Stimulated activated CD8-positive, alpha-beta memory T cell treated with anti-CD3 and anti-CD28 coated beads, Interleukin-7, amount 100 ng/mL, for 1 hour (primary cell): ENCODE measurements at places on chromosomes 5 and 9.

DNA sequence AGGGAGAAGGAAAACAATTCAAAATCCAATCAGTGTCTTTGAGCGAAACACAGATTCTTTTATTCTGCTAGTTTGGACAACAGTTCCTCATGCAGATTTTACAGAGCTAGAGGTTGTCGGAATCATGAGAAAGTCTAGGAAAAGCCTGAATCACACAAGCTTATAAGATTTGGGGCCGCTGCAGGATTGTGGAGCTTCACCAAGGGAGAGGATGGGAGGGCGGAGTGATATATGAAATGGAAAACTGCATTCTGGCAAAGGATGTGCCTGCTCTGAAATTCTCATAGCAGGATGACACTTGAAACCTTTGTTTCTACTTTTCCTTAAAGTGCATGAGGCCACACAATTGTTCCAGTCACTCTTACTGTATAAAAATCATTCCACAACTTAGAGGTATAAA lies 134.3 kb downstream of the OR2K2 start:
- DNase-seq = no peak

GRCh38 chr9:128947277-128947526 lies 201 bp downstream of the DOLK start:
- DNase-seq = no peak

DNA sequence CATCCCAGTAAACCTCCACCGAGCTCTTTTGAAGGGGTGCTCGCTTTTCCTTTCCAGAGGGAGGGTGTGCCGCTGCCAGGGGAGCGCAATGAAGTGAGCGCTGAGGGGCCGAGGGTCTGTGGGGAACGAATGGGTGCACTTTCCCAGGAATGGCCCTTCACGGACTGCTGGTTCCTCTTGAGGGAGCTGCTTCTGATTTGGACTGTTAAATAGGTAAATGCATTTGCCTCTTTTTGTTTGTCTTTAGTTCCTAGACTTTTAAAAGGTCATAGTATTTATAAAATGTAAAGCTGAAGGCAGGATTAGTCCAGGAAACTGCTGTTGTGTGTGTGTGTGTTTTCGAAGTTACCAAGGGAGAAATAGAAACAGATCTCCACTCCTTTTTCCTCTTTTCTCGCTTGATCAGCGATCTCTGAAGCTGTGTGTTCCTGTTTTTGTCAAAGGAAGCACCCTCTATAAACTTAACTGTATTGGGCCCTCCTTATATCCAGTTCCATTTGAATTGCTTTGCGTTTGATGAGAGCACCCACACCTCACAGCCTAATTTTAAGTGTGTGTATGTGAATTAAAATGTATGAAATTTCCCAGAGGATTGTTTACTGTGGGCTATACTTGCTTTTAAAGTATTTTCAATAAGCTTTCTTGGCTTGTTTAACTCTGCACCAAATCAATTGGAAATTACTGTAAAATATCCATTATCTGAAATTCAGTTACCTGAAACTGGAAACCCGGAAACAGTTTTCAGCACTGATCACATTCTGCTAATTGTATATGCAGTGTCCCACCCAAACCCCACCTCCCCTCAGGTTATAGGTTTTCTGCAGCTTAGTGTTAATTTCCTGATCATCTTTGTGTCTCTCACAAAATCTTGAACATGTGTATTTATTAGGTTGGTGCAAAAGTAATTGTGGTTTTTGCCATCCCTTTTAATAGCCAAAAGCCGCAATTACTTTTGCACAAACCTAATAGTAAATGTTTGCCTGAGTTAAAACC lies 966 bp downstream of the SNX2 start:
- DNase-seq = no peak

- DNase-seq = no peak
Observed at GRCh38 chr5:117588611-117589010, 1014.0 kb upstream of the SEMA6A start.

DNA sequence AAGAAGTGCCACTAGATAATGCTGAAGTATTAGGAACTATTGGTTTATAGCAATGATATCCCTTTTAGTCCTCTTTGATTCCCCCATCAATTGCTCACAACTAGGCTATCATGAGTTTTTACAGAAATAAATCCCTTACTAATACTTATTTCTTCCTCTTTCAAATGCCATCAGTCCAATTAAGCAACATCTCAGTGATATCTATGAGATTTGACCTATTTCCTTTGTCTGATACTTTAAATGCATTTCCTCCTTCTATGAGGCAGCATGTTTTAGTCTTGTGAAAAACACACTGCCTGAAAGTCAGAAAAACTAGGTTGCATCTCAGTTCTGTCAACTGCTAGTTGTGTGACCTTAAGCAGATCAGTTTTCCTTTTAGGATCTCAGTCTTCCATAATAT lies 101.6 kb downstream of the FBXW11 start:
- no peak for DNase-seq

- no peak for DNase-seq
Observed at GRCh38 chr9:129891569-129891968, 56.3 kb downstream of the USP20 start.

- no peak for DNase-seq
Observed at GRCh38 chr9:128565578-128565977, 13.2 kb downstream of the SPTAN1 start.

- DNase-seq = no peak
Observed at GRCh38 chr9:116369706-116370105, 216.1 kb downstream of the PAPPA start.

DNA sequence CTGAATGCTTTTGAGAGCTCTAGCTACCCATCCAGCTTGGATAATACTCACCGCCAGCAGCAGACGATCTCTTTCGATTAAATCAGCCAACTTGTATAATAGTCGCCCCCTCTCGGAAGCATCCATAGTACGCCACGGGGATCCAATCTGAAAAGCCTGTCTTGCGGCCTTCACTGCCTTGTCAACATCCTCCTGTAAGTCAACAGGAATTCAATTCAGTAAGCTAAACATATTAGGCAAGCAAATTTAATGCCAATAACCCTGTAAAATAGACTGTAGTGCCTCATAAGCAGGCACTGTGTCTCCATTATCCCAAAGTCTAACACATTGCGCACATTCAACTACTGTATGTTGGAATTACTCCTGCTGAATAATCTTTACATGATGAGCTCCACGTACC lies 22.0 kb downstream of the ALDH1A1 start:
- no peak for DNase-seq

DNA sequence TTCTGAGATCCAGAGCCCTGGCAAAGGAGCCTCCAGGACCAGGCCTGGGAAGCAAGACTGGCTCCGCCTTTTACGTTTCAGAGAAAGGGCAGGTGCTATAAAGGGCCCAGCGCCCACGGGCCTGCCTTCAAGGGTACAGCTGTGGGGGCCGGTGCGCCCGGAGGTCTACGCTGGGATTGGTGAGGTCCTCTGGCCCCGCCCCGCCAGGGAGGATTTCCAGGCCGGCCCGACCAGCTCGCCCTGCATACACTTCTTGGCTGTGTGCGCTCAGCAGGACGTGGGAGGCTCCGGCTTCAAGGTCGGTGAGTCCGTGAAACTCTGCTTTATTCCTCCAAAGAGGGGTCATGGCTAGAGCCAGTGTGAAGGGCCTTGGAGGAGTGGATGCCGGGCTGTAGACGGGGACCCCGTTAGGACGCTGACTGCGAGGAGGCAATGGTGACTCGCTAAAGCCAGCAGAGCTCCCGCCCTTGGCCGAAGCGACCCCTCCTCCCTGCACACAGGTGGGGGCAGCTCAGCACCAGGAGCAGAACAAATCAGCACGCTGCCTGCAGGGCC lies at the start of gene CKMT2:
TSS of gene CKMT2 (plus strand) at position 243 of the 555 bp plus-strand sequence. CDS start 17,811 bp downstream, outside the sequence.
- DNase-seq = no peak

DNA sequence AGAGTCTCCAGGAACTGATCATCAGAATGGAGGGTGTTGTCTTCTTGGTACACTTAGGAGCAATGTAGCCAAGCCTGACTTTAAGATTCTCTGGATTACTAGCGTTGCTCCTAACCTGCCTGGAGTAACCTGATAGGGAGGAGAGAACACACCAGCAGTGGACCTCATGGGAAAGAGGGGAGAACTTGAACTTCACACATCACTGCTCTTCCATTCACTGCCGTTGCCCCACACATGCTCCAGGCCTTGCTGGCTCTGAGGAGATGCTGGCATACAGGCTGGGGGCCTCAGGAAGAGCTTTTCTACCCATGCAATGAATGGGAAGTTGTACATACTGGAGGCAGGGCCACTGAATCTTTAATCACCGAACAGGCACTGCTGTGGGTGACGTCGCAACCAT lies 60.3 kb upstream of the ADAMTS16 start:
- DNase-seq = no peak

GRCh38 chr9:75448281-75448680 lies 360.0 kb downstream of the OSTF1 start:
- DNase-seq = no peak

DNA sequence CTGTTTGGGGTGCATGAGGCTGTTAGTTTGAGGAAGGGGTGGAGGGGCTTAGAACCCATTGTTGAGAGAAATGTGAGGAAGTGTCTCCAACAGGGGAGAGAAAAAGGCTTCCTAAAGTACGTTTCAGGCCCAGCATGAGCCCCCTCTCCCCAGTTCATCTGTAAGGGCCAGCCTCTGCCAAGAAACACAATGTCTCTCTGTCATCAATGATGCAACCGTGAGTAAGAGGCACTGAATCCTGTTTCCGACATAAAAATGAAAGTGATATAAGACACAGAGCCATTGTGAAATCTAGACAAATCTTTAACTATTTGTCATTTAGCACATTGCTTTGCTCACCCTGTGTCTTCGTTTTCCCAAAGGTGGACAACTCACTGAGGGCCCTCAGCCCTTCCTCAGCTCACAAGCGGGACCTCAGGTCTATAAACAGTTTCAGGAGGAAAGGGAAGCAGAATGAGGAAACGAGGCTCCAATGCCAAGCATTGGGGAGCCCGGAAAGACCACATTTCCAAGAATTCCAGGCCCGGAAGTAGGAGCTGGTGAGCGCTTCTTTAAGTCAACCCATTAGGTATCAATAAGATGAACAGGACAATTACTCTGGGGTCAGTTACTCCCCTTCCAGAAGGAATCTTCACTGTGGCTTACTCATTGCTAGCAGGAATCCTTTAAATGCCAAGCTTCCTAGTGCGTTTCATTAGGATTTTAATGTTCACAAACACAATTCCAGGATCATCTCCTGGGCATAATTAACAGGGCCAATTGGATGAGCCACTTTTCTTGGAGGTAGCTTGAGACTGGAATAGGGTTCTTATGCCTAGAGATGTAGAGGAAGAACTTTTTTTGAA lies 59.0 kb upstream of the KLF4 start:
- no peak for DNase-seq

DNA sequence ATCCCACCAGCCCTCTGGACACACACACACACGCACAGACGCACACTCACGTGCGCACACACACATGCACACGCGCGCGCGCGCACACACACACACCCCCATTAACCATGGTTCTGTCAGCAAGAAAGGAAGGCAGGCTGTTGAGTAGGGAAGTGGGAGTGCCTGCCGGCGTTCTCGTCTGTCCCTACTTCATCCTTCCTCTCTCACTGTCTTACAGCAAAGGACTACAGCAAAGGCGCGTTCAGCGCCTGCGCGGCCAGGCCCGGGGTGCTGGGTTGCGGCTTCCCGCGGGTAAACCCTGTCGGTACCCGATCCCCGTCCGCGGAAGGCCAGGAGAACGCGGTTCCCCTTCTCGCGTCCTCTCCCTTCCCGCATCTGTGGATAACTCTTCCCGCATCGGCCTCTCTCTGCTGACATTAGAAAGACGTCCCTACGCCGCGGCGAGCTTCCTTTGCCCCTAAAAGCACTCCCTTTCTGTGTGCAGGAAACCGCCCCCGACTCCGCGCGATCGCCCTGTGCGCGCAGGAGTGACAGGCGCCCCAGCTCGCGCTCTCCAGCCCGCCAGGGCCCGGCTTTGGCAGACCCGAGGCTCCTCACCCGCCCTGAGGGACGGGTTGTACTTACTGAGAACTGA lies 219.2 kb downstream of the AGTPBP1 start:
- no peak for DNase-seq

GRCh38 chr9:38226491-38226951 lies 157.5 kb upstream of the SHB start:
- no peak for DNase-seq

DNA sequence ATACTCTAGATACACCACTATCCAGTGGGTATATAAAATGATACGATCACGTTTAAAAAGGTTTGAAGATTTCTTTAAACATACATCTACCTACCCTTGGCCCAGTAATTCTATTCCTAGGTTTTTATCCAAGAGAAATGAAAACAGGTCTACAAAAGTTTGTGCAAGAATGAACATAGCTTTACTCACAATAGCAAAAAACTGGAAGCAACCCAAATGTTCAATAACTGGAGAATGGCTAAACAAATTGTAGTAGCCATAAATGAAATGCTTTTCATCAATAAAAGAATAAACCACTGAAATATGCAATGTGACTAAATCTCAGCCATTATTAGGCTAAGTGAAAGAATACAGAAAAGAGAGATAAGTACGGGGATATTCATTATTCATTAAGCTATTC lies 438.9 kb downstream of the ARHGEF28 start:
- no peak for DNase-seq
